ENCODE measurements at places on chromosomes 5 and 9.

- DNase-seq = no peak
These were observed 347.0 kb upstream of the SLC30A5 start for GRCh38 chr5:68746643-68747420.

DNA sequence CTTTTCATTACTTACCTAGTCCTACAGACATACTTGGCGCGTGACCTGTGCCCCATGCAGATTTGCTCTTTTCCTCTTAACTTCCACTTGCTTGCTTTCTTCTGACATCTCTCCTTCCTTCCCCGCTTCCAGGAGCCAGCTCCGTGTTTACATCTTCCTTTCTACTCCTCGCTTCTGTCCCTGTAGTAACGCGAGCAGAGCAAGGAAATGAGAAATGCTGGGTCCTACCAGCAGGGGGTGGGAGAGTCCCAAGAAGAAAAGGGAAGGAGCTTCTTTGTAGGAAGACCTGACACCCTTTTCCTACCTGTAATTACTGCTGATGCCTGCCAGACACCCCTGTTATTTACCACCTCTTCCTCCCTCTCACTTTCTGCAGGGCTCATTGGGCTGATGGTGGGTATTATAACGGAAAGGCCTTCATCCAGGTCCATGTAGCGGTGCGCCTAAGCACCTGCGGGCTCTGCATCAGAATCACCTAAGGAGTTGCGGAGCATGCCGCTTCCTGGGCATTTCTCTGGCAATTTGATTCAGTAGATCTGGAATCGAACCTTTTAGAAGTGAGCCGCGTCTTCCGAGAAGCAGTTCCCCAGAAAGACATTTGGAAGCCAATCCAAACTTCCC is 1260.8 kb upstream of the WWC1 start:
- no peak for DNase-seq

DNA sequence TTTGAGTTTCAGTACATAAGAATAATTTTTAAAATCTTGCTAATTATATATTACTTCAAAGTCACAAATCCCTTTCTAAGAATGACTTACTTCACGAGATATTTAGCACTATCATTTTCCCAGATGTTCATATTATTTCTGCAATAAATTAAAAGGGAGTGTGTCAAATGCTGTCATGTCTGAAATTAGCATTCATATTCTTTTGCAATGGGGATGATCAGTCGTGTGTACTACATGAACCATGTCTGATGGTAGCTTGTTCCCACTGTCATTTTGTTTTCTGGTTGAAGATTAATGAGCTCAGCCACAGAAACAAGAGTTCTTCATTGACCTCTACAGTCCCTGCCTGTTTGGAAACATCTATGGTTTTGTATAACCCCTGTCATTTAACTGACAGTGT is 30.1 kb downstream of the OTULINL start:
- DNase-seq = no peak

- no peak for DNase-seq
These were observed 14.7 kb upstream of the UBAC1 start for GRCh38 chr9:135975834-135976233.

GRCh38 chr5:167208911-167209310 is 1082.5 kb upstream of the WWC1 start:
- DNase-seq = no peak

GRCh38 chr9:117344892-117345660 is 69.8 kb downstream of the ASTN2 start:
- DNase-seq = no peak

DNA sequence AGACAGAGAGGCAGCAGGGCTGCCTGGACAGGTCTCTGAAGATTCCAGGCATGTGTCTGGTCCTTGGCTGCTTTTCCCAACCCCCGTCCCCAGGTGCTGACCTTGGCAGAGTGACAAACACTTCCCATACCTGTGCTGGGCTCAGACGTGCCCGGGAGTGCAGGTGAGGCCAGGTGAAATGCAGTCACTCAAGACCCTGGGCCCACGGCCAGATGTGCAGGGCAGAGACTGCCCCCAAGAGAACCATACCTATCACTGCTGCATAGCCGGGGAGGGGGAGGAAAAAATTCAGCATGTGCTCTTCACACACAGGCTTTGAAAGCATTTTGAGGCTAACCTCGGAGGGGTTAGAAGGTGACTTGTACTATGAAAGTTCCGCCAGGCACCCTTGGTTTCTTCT is 22.6 kb downstream of the CCNJL start:
- no peak for DNase-seq

DNA sequence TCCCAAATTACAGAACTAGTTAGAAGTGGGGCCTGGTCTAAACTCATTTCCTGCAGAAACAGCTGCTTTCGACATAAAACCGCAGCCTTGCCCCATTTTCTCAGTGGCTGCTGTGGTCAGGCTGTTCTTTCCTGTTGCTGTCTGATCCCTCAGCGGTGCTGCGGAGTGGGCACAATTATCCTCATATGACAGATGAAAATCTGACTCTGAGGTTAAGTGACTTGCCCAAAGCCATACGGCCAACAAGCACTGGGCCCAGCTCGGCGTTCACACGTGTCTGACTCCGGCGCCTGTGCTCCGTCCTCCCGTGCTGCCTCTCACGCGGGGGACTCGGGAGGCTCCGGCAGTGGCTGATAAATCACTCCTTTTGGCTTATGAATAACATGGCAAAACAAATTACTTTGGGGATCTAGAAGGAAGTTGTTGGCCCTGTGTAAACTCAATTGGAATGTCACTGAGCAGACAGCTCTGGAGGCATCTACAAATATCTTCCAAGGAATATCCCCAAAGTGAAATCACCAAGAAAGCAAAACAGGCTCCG is 142.6 kb upstream of the LMX1B start:
- peak; percentile 42 for DNase-seq

DNA sequence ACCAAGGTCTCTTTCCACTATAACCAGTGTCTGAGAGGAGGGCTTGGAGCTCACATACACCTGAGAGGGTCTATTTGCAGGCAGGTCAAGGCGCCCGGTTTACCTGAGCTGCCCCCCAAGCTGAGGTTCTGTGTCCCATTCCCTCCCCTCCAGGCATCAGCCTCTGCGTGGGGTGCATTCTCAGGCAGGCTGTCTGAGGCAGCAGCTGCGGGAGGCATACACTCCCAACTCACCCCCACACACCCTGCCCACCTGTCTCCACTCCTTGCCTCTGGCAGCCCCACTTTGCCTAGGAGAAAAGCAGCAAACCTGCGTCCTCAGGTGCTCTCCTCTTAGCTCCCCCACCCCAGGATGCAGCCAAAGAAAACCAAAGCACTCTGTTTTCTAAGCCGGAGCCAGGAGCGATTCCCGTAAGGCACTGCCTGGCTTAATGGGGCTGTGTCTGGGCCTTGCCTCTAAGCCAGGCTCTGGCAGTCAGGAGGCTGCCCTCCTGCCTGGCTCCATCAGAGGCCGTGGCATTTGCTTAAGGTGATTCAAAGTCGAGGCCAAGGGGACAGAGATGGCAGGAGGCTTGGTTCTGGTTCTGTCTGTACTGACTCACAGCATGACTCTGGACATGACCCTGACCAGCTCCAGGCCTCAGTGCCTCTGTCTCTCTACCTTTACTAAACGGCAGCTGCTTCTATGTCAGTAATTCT is 139.2 kb upstream of the TRIM32 start:
- no peak for DNase-seq

DNA sequence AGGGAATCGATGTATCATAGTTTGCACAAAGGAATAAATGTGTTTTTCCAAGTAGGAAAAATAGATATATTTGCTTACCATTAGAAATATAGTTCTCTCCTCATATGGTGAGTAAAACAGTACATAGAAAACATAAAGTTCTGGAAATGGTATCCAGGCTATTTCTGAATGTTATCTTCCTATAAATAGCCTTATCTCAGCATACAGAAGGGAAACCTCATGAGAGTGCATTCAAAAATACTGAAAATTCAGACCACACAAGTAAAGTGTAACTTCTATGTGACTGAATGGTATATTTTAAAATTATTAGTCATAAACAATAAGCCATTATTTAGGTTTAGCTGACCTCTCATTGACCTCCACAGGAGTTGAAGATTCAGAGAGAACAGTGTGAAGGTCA is 43.5 kb downstream of the MOCS2 start:
- DNase-seq = no peak

- DNase-seq = no peak
These were observed 26.6 kb downstream of the NEK6 start for GRCh38 chr9:124284237-124284831.

GRCh38 chr5:133030343-133031005 is 4.1 kb upstream of the ZCCHC10 start:
- DNase-seq = no peak

Data from stimulated activated CD8-positive, alpha-beta memory T cell treated with anti-CD3 and anti-CD28 coated beads, Interleukin-7, amount 100 ng/mL, for 1 hour (primary cell).